ENCODE measurements at places on chromosomes 6 and 20.

- no peak for DNase-seq
Observed at GRCh38 chr20:32474009-32474716, 111.0 kb downstream of the NOL4L start.

DNA sequence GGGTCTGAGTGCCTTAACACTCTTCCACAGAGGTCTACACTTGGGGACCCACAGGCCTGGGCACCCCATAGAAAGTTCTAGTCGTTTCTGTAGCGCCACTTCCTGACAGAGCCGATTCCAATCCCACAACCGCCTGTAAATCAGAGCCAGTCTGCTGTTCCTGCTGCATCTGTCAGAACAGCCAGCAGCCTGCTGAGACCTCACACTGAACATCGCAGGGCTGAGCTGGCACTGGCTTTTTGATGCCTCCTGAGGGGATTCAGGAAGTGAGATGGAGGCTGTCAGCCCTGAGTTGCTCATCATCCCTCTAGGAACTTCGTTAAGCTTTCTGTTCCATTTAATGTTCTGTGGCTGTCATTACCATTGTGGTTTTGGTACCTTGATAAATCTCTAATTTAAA lies 48.9 kb downstream of the DCBLD1 start:
- DNase-seq, result peak; percentile 43

DNA sequence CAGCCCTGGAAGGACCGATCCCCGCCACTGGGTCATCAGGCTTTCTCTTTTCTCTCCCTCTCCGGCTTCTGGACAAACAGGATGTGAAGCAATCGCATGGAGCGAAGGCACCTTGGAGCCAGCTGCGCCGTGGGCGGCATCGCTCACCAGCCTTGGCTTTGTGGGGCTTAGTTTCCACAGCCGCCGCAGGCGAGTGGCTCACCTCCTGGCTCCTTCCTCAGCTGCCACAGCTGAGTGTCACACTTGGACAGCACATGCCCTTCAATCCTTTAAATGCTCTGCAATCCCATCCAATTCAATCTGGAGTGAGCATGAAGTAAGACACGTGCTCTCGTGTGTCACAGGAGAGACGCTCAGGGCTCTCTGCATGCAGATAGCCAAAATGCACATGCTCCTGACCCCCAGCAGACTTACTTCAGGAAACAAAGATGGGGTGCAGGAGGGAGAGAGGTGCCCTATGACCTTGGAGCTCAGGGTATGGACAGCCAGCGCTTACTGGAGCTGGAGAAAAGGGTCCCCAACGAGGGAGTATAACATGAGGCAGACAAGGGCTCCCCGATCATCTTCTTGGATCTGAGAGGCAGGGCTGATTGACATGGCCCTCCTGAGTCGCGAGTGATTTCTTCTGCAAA lies 70.9 kb downstream of the BMP7 start:
- DNase-seq, result peak; percentile 6

- DNase-seq, result no peak
Observed at GRCh38 chr20:54017846-54018245, 52.5 kb downstream of the BCAS1 start.

GRCh38 chr6:23690453-23691049 lies 435.5 kb upstream of the NRSN1 start:
- DNase-seq, result peak; percentile 12

DNA sequence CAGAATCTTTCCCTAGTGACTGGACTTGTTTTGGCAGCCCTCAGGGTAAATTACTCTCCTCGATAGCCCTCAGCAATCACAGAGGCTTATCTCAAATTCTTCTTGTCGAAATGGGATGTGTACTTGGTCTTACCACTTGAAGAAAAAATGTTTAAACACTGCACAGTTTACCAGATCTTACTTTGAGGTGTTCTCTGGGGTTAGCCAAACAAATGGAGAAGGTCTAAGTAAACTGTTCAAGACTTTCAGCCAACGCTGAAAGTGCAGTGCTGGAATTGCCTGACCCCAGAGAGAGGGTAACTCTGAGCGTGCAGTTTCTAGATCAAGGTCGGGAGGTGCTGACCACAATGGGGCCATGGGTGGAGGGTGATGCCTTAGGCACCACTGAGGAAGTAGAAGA lies 39.2 kb downstream of the MYLIP start:
- DNase-seq, result no peak

DNA sequence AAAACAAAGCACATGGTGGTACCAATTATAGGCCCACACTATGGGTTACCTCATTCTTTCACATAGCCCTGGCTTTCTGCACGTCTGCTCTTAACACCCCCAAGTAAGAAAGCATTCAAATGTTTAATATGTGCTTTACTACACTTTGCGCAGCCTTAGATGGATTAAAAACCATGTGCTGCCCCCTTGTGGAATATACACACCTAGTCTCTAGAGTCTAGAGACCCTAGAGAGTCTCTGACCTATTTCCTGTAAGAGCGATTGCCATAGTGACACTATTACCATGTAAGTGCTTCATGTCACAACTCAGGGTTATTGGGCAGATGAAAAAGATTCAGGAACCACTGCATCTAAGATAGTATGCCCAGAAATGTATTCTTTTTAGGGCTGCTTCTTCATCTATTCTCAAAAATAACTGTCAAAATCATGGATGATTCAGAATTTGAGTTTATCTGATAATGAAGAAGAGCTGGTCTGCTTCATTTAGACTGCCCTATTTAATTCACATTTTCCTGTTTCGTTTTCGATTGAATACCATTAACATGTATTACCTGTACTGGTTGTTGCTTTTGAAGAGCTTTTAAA lies 186.3 kb downstream of the ADGB start:
- DNase-seq, result peak; percentile 42

- DNase-seq, result peak; percentile 22
Observed at GRCh38 chr6:150767571-150768018, 97.9 kb upstream of the MTHFD1L start.

DNA sequence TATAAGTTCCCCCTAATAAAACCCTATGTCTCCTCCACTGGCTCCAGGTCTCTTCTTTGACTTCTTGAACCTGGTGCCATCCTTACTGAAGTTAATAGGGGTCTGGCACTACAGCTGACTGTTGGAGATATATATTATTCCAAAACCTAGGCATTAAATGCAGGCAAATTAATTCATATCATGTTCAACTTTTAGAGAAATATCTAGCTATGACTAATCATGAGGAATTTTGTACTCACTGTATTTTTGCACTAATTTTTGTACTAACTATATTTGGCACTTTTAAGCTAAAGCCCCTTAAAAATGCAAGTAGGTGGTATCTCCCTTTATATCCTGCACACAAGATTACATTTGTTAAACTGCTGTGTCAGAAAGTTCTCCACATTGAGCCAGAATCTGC lies 10.9 kb downstream of the DPPA5 start:
- no peak for DNase-seq

GRCh38 chr20:4101271-4101670 lies 85.9 kb upstream of the RNF24 start:
- no peak for DNase-seq

DNA sequence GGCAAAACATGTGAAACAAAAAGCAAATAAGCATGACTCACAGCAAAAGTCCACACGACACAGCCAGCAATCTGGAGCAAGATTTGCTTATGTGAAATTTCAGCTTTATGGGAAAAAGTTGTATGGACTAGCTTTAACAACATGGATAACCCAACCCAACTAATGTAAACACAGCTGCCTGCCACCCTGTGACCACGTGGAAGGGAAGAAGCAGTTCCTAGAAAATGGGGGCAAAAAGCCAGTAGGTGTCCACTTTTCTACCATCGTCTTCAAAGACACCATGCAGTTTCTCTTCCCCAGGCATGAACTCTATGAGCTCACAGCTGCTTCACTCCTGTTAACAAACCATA lies 425.4 kb upstream of the RNF217 start:
- no peak for DNase-seq

GRCh38 chr6:85283436-85283835 lies 166.4 kb upstream of the NT5E start:
- no peak for DNase-seq

DNA sequence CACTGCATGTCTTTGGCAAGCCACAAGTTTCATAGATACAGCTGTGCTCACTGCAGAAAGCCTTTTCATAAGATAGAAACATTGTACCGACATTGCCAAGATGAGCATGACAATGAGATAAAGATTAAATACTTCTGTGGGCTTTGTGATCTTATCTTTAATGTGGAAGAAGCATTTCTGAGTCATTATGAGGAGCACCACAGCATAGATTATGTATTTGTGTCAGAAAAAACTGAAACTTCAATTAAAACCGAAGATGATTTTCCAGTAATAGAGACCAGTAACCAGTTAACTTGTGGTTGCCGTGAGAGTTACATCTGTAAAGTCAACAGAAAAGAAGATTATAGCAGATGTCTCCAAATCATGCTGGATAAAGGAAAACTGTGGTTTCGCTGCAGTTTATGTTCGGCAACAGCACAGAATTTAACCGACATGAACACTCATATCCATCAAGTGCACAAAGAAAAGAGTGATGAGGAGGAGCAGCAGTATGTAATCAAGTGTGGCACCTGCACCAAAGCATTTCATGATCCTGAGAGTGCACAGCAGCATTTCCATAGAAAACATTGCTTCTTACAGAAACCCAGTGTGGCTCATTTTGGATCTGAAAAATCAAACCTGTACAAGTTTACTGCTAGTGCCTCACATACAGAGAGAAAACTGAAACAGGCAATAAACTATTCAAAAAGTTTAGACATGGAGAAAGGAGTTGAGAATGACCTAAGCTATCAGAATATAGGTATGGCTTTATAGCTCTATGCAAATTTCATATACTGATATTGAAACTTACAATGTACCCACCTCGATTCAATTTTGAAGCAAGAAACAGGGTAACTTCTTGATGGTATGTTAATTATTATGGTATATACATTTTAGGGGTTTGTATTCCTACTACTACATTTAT lies 23.9 kb upstream of the BAG2 start:
- DNase-seq, result no peak

DNA sequence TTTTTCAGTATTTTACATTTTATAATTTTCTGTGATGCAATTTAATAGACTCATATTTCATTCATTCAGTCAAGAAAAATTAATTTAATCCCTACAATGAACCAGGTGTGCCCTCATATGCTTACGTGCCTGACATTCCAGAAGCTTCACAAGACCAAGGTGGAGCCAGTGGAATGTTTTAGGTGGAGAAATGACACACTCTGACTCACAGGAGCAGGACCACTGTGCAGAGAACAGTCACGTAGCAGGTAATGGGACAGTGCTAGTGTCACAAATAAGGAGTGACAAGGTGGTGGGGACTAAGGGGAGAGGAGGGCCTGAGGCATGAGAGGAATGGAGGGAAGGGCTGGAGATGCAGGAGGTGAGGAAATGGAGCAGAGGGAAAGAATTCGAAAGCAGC lies 37.0 kb upstream of the HLA-G start:
- DNase-seq, result no peak

DNA sequence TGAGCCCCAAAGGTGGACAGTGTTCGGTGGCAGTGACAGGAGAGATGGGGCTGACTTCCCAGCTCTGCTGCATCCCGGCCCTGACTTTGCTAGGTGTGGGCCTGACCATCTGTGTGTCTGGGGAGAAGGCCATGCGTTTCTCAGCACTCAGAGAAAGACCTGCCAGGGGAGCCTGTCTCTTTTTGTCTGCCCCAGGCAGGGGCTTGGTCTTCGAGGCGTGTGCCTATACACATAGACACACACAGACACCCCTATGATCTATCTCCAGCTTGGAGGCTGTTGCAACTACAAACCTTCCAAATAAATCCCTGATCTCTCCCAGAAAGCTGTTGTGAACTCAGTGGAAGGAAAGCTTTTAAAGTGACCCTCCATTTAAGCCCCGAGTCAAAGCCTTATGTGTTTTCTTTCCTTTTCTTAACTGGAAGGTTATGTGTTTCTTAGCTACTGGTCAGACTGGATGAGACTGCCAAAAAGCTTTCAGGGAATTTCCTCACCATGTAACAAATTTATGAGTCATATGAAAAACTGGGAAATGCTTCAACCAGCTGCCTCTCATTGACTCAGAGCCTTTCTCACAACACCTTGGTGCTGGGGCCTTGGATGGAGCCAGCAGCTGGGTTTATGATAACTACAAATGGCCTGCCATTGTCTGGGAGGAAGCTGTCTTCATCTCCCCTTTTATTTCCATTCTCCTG lies 102.6 kb downstream of the CDC5L start:
- peak; percentile 97 for DNase-seq

DNA sequence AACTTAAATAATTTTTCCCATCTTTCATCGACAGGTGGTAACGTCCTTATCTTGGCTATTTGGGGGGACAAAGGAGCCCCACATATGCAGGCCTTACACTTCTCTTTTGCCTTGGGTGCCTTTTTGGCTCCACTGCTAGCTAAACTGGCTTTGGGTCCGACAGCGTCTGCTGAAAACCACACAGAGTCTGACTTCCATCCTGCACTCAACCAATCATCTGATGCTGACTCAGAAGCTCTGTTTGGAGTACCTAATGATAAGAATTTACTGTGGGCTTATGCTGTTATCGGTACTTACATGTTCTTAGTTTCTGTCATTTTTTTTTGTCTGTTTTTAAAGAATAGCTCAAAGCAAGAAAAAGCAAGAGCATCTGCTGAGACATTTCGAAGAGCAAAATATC lies 178.5 kb downstream of the SLC16A10 start:
- DNase-seq, result no peak

DNA sequence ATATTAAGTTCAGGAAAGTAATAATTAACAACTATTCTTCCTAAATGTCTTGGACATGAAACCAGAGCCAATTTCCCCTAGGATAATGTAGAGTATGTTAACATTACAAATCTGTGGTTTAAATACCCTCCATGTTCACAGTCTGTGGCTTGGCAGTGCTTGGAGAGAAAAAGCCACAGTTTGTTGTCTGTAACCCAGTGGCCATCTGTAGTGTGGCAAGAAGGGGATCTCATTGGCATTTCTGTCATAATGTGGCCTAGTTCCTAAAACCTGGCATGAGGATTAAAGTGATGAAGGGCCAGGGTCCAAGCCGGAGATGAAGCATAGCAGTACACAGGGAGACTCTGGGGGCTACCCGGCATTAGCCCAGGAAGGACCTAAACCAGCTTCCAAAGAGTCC lies 31.2 kb downstream of the SYNE1 start:
- DNase-seq, result peak; percentile 26

DNA sequence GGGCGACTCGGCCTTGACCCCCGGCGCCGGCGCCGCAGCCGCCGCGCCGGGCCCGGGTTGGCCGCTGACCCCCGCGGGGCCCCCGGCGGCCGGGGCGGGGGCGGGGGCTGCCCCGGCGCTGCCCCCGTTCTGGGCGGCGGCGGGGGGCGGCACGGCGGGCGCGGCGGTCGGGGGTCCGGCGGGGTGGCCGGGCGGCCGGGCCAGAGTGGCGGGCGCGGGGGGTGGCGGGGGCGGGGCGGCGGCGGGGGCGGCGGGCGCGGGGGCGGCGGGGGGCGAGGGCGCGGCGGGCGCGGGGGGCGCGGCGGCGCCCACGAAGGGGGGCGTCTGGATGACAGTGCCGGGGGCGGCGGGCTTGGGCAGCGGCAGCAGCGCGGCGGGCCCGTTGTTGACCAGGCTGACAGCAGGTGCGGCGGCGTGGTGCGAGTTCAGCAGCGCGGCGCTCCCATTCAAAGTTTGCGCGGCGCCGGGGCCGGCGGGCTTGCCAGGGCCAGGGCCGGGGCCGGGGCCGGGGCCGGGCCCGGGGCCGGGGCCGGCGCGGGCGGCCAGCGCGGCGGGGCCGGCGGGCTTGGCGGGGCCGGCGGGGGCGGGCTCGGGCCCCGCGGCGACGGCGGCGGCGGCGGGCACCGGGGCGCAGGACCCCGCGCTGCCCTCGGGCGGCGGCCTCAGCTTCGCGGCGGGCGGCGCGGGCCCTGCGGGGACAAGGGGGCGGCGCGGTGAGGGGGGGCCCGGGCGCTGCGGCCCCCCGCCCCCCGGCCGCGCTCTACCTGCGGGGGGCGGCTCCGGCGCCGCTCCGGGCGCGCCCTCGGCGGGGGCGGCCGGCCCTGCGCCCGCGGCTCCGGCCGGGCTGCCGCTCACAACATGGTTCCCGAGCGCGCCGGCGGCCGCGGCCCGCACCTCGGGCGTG lies 659 bp downstream of the TAF4 start:
- no peak for DNase-seq

GRCh38 chr6:82257088-82257774 lies 9.7 kb upstream of the IBTK start:
- no peak for DNase-seq
